ENCODE measurements at places on chromosomes 1 and 21. TPM values are rescaled to one million over a fixed set of nuclear protein-coding genes. Genes with fewer than 3 reads are reported as not detected.

GRCh38 chr1:50605186-50605875 lies 182.1 kb upstream of the DMRTA2 start:
- no peaks in the 10 kb centered on the region for H3K36me3 ChIP-seq
- H3K27ac ChIP-seq, result no peak overlapping the region
- H3K4me3 ChIP-seq, result no peak overlapping the region
- no peak for DNase-seq
- no peaks in the 10 kb centered on the region for H3K27me3 ChIP-seq

DNA sequence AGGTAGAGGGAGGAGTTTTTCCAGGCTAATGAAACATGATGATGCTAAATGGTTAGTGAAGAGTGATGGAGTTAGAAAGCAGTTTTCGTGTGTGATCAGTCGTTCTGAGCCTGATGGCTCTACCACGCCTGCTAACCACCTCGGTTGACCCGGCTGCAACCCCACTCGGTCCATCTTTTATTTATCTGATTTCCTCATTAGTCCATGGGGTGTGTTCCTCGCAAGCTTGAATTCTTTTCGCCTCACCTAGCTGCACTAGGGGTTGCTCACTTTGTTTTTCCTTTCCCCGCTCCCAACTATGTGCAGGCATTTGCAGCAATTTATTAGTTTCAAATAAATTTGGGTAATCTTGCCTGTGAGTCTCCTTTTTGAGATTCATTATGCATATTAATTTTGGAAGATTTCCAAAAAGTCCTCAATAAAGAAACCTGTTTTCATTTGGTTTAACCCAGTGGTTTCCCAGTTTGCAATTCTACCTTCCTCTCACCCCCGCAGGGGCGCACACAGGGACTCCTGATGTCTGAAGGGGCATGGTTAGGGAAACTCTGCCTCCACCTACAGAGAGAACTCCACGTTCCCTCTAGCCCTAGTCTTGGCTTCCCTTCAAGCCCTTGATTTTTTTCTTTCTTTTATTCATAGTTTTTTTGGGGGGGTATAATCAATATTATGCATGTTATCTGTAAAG lies 12.6 kb downstream of the B3GALT5 start:
- H3K36me3 ChIP-seq, result peaks cover 6% of the 10 kb centered on the region
- H3K4me3 ChIP-seq, result no peak overlapping the region
- no peak for DNase-seq
- H3K4me1 ChIP-seq, result no peaks in the 10 kb centered on the region

GRCh38 chr1:74748960-74749359 lies 16.0 kb downstream of the TYW3 start:
- H3K27me3 ChIP-seq, result no peaks in the 10 kb centered on the region
- H3K27ac ChIP-seq, result no peak overlapping the region
- DNase-seq, result no peak
- peaks cover 12% of the 10 kb centered on the region for H3K36me3 ChIP-seq
- H3K4me3 ChIP-seq, result no peak overlapping the region
- H3K4me1 ChIP-seq, result no peaks in the 10 kb centered on the region

The NIBAN1 gene
- 2.4 TPM for total RNA-seq

The C1orf141 gene
- total RNA-seq, result not detected
